ENCODE measurements at places on chromosomes 4 and X.
A peak's percentile ranks its signal among the peaks of the same experiment; 100 is the strongest.

DNA sequence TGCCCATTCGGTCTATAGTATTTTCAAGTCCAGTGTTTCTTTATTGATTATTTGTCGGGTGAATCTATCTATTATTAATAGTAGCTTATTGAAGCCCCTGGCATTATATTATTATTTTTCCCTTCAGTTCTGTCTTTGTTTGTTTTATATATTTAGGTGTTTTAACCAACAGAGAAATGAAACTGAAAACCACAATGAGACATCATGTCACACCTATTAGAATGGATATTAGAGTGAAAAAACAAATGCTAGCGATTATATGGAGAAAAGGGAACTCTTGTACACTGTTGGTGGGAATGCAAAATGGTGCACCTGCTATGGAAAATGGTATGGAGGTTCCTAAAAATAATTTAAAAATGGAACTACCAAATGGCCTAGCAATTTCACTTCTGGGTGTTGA is 272.5 kb downstream of the ADAM29 start:
- no peak overlapping the region for H3K27ac ChIP-seq
- H3K4me1 ChIP-seq = no peaks in the 10 kb centered on the region
- no peaks in the 10 kb centered on the region for H3K27me3 ChIP-seq
- no peak overlapping the region for H3K4me3 ChIP-seq
- no peaks in the 10 kb centered on the region for H3K36me3 ChIP-seq
- DNase-seq = no peak

DNA sequence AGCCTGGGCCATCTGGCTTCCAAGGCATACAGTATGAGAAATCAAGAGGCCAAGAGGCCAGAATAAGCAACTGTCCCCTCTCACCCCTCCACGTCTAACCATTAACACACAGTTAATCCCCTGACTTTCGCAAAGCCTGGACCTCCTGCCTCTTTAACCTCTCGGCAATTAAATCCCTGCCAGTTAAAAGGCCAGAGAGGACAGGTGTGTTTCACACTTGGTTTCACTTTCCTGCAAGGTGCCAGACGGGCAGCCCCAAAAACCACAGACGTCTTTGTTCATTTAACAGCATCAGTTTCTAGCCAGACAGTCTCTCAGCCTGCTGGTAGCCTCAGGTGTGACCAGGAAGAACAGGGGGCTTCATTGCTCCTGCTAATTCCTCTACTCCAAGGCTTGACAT is 91.1 kb upstream of the KIT start:
- no peaks in the 10 kb centered on the region for H3K4me1 ChIP-seq
- no peak overlapping the region for H3K27ac ChIP-seq
- no peak for DNase-seq
- no peaks in the 10 kb centered on the region for H3K36me3 ChIP-seq
- no peak overlapping the region for H3K4me3 ChIP-seq

DNA sequence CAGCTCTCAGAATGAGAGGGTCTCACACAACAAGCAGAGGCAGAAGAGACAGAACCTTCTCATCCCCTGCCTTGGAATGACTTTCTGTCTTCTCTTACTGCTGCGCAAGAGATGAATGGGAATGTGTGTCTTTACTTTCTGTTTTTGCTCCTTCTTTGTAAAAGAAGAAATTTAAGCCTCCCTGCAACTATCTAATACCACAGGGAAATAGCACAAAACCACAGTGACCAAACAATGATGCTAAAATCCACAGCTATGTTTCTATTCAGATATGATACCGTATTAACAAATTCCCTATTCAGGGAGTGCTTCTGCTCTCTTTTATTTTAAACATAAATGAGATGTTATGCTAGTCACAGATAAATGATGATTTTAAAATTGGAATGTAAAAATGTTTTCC is 173.8 kb upstream of the RAI2 start:
- H3K27me3 ChIP-seq = no peaks in the 10 kb centered on the region
- no peak for DNase-seq
- H3K4me3 ChIP-seq = no peak overlapping the region
- H3K36me3 ChIP-seq = no peaks in the 10 kb centered on the region
- H3K27ac ChIP-seq = no peak overlapping the region

GRCh38 chr4:118363166-118363565 is 10.4 kb upstream of the PRSS12 start:
- H3K36me3 ChIP-seq = no peaks in the 10 kb centered on the region
- H3K4me1 ChIP-seq = no peaks in the 10 kb centered on the region
- no peak overlapping the region for H3K27ac ChIP-seq
- H3K4me3 ChIP-seq = no peak overlapping the region

GRCh38 chrX:8194216-8194615 is 23.1 kb upstream of the VCX2 start:
- no peak for DNase-seq
- H3K27me3 ChIP-seq = no peaks in the 10 kb centered on the region
- H3K4me3 ChIP-seq = no peak overlapping the region
- no peaks in the 10 kb centered on the region for H3K36me3 ChIP-seq
- H3K4me1 ChIP-seq = no peaks in the 10 kb centered on the region

GRCh38 chr4:78464265-78464664 is 87.3 kb upstream of the ANXA3 start:
- no peaks in the 10 kb centered on the region for H3K36me3 ChIP-seq
- no peaks in the 10 kb centered on the region for H3K4me1 ChIP-seq
- no peak for DNase-seq
- H3K4me3 ChIP-seq = no peak overlapping the region
- no peaks in the 10 kb centered on the region for H3K27me3 ChIP-seq

DNA sequence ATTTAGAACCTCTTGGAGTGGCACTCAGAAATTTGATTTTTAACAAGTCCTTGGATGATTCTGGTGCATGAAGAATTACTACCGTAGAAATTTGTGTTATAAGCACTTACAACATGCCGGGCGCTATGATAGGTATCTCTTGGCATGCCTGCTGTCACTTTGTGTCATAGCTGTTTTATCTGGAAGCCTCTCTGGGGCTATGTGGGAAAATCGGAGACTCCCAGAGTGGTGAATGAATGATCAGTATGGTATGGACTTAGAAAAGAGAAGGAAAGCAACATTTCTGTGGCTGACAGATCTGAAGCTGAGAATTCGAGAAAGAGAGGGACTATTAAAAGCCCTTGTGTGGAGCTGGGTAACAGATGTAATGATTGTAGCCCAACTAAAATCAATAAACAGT is 177.4 kb upstream of the MAMLD1 start:
- H3K4me3 ChIP-seq = no peak overlapping the region
- H3K36me3 ChIP-seq = no peaks in the 10 kb centered on the region
- H3K4me1 ChIP-seq = no peaks in the 10 kb centered on the region
- no peak overlapping the region for H3K27ac ChIP-seq
- no peaks in the 10 kb centered on the region for H3K27me3 ChIP-seq

DNA sequence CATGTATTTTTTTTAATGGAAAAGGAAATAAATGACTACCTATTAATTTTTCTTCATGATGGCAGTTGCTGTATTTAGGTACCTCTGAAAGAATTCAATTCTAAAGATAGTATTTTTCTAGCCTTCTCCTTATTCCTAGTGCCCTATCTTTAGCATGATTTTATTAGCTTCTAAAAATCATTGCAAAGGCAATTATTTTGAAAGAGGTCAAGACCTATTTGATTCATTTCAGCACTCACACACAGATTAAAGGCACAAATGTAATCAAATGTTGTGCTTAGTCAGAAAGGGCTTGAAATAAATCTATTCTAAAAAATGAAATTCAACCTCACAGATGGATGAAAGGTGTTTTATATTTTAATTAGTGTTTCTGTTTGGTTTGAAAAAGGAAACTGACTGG is 74.8 kb upstream of the POF1B start:
- H3K4me3 ChIP-seq = no peak overlapping the region
- H3K36me3 ChIP-seq = no peaks in the 10 kb centered on the region
- no peak for DNase-seq
- H3K4me1 ChIP-seq = no peaks in the 10 kb centered on the region

DNA sequence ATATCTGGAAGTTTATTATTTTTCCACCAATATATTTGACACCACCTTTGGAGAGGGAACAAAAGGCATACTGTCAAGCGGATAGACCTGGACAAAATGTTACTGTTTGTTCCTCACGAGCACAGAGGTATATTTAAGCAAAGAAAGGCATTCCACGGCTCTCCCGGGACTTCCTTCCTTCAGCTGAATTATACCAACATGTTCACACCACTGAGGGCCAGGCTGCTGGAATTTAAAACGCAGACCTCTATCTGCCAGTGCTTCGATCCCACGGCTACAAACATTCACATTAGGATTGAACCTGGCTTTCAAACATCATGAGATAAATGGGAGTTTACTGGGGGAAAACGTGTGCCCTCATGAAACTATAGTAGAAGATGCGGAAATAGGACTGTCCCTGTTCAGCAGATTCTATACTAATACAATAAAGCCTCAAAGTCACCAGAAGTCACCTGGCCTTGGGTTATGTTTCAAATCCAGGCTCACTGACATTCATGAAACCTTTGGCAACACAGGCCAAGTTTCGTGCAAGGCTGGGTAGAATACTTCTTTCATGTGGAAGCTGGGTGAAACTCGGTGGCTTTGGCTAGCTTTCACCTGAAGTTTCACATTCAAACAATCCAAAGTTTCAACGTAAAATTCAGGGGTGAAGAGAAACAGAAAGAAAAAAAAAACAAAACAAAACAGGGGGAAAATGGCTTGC is 39.5 kb downstream of the SORBS2 start:
- H3K27ac ChIP-seq = peak overlapping the region; percentile 87
- H3K27me3 ChIP-seq = no peaks in the 10 kb centered on the region
- peak overlapping the region; percentile 42 for H3K4me3 ChIP-seq
- H3K36me3 ChIP-seq = no peaks in the 10 kb centered on the region
- peaks cover 42% of the 10 kb centered on the region for H3K4me1 ChIP-seq
- DNase-seq = no peak

DNA sequence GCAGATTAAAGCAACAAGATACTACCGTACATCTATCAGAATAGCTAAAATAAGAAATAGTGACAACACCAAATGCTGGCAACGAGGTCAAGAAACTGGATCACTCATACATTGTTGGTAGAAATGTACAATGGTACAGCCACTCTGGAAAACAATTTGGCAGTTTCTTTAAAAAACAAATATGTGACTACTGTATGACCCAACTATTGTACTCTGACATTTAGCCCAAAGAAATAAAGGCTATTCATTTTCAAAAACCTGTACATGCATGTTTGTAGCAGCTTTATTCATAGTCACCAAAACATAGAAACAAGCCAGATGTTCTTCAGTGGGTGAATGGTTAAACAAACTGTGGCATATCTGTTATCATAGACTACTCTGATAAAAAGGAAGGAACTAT is 8.2 kb downstream of the CLCN3 start:
- no peaks in the 10 kb centered on the region for H3K27me3 ChIP-seq
- H3K27ac ChIP-seq = no peak overlapping the region
- H3K36me3 ChIP-seq = no peaks in the 10 kb centered on the region

GRCh38 chrX:57647020-57647419 is 33.0 kb downstream of the NLRP2B start:
- no peaks in the 10 kb centered on the region for H3K27me3 ChIP-seq
- H3K4me3 ChIP-seq = no peak overlapping the region
- H3K36me3 ChIP-seq = no peaks in the 10 kb centered on the region
- no peak overlapping the region for H3K27ac ChIP-seq
- no peak for DNase-seq
